ENCODE measurements at places on chromosomes 12 and 14.

DNA sequence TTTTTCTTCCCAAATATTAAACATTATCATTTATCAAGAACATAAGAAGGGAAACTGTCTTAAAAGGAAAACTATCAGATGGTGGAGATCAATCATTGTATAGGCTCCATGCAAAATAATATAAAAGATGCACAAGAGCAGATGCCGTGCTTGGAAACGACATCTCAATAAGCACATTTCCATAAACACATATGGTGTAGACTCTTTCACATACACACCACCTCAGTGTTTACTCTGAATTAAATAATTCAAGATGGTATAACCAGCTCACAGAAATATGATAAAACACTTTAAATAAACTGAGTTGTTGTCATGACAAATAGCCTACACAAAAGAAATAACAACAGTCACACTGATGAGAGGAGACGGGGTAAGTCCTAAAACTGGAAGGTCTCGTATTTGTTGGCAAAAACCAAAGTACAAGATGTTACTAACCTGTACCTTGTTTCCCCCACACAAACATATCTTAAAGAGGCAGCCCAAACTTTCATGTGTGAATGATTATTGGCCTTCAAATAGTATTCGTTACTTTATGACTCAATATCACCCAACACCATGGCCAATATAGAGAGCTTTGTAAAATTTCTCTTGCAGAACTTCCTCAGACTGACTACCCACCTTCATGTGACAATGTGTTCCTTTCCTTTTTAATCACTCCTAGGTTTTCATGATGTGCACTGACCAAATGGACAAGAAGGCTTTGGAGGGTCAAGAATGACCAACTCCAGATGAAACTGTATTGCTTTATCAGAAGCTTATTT, 48.6 kb upstream of the TMPO start:
- DNase-seq: no peak

DNA sequence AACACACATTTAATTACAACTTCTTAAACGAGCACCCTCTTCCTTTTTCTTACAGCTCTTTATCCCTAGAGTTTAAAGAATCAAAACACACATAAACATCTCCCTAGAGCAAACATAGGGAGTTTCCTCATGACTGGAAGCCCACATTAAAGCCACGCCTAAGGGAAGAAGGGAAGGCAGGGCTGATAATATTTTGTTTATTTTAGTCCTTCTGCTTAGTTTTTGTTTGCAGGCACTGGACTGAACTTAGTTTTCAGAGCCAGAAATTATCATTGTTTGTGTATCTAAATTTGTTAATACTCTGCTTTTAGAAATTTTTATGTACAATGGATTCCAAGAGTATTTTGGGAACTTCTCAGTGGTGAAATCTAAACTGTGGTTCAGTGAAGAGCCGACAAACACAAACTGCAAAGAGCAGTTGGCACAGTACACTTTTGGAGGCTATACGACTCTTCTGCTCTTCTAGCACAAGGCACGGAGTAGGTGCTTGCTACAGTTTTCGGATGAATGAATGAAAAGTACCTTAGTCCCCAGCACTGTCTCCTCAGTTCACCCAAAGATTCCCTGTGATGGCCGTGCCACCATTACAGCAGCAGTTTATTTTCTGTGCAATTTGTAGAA, 17.6 kb upstream of the AMIGO2 start:
- DNase-seq: no peak

- no peak for DNase-seq
Observed at GRCh38 chr12:98635657-98636323, 8.8 kb downstream of the IKBIP start.

GRCh38 chr14:67857778-67858350, 38.3 kb downstream of the RAD51B start:
- no peak for DNase-seq

DNA sequence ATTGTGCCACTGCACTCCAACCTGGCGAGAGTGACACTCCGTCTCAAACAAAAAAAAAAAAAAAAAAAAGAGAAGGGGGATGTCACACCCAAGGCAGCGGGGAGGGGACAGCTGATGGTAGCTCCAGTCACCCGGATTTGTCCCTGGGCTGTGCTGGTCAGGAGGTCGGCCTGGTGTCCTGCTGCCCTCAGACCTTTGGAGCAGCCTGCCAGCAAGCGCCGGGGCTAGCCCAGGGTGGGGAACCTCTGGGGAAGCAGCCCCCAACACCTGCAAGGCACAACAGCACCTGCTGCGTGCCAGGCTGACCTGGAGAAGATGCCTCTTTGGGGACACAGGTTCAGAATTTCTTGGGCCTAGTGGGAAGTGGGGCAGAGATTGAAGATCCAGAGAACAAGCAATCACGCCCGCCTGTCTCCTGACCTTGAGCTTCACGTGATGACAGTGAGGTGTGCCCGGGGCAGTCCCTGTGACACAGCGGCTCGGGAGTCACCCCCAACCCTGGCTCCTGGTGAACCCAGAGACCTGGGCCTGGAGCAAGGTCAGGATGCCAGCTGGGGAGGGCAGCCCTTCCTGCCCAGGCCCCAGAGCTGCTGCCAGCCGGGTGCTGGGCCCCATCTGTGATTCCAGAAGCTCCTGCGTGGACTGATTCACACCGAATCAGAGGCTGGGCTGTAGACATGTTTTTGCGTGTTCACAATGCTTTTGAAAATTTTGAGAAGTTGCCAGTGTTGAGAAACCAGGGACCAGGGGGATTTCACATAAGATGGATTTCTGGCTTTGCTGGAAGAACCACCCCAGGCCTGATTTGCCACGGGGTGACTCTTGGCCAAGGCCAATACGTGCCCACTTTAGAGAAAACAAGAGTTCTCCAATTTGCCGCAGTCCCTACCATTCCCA, 66.4 kb downstream of the RFLNA start:
- no peak for DNase-seq

DNA sequence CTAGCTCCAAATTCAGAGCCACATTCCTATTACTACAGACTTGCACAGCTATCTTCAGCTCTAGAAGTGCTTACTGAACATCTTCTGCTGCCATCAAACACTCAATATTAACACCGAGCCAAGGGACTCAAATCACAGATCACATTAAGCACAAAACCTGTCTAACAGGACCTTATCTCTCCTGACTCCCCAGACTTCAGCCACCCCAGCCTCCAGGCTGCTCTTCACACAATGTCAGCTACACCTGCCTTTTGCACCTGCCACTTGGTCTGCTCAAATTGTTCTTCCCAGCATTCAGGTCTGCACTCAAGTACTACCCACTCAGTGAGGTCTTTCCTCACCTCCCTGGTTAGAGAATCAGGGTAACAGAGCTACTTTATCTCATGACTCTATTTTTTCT, 57.1 kb downstream of the GALC start:
- no peak for DNase-seq

All from endothelial cell (in vitro differentiated cells).